ENCODE measurements at places on chromosomes 1 and 21.

GRCh38 chr21:41967708-41968107, 13.9 kb upstream of the C2CD2 start:
- no peak for DNase-seq

GRCh38 chr1:58136387-58136786, 410.1 kb downstream of the OMA1 start:
- DNase-seq: no peak

GRCh38 chr21:28633839-28634555, 358.7 kb downstream of the LTN1 start:
- peak; percentile 73 for DNase-seq

- no peak for DNase-seq
These were observed 50.6 kb downstream of the ROR1 start for GRCh38 chr1:63824451-63824850.

- no peak for DNase-seq
These were observed 134.6 kb downstream of the ADSS2 start for GRCh38 chr1:244316986-244317655.

DNA sequence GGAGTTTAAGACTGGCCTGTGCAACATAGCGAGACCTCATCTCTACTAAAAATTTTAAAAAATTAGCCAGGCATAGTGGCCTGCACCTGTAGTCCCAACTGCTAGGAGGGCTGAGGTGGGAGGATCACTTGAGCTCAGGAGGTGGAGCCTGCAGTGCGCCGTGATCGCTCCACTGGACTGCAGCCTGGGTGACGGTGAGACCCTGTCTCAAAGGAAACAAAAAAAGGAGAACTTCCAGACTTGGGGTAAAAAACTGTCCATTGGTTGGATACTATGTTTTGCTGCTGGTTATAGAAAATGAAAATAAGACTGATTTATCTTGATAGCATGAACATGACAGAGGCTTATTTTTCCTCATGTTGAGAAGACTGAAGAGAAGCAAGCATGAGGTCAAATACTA, 79.4 kb downstream of the WDR4 start:
- no peak for DNase-seq

GRCh38 chr1:181159451-181160140, 71.1 kb downstream of the IER5 start:
- DNase-seq: peak; percentile 36

- DNase-seq: peak; percentile 65
These were observed 40.5 kb upstream of the PAXBP1 start for GRCh38 chr21:32812035-32812434.

DNA sequence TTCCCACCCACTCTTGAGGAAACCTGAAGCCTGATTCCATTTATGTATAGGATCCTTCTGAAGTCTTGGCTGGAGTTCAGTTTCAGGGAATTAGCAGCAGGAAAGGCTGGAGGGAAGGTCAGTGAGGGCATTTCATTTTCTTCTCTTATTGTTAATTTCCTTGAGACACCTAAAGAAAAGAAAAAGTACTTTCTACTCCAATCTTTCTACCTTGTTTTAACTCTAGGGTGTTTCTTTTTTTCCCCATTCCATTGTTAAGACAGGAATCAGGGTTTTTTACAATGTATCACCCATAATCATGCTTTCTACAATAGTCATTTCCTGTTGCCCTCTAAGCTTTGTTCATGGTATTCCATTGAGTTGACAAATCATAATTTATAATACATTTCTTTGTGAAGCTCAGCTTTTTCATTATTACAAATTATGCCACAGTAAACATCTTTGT, 27.4 kb downstream of the SNRPE start:
- peak; percentile 75 for DNase-seq

- no peak for DNase-seq
These were observed 64.8 kb downstream of the DPT start for GRCh38 chr1:168664069-168664834.

DNA sequence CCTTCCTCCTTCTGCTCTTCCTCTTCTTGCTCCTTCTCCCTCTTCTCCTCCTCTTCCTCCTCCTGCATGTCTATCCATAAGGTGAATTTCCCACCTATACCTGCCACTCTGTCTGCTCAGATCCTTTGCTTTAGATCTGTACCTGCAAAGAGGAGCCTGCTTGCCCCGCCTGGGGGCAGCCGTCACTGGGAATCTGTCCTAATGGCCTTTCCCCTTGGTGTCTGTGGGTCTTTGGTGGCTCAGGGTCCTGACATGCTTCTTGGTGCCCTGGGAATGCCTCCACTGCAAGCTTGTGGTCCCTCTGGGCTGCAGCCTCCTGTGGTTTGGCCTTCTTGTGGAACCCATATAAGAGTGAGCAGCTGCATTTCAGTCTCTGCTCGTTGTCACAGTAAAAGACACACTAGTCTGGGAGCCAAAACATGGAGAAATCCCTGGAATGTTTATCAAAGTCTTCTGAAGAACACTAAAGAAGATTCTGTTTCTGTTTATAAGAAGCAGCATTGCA, 79.5 kb upstream of the CSF3R start:
- DNase-seq: no peak

GRCh38 chr1:43418858-43419257, 29.2 kb downstream of the SZT2 start:
- DNase-seq: no peak

DNA sequence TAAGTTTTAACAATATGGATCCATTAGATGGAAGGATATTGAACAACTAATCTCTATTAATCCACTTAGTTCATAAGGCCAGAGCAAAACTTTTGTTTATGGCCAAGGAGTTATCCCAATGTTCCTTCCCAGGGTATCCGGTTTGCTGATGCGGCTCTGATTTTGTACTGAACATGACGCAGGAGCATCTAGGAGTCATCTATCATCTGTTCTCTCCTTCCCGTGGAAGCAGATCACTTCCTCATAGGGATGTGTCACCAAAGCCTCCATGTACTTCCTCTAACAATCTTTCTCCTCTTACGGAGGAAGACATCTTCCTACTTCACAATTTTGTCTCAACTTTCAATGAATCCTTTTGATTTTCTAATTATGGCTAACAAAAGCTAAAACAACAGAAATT, 206.6 kb downstream of the APP start:
- DNase-seq: no peak

- no peak for DNase-seq
These were observed 20.7 kb upstream of the RBM34 start for GRCh38 chr1:235181561-235182245.

DNA sequence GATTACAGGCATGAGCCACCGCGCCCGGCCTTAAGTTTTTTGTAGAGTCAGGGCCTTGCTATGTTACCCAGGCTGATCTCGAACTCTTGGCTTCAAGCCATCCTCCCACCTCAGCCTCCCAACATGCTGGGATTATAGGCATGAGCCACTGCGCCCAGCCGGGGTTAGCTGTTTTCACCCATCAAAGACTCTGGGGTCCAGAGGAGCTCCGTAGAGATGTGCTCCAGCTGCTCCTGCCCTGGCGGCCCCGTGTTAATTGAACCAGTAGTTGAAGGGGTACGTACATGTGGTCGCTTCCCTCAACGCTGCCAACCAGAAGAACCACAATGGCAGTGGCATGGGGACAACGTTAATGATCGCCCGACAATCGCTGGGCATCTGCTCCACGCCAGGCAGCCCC, 72.0 kb downstream of the NPHP4 start:
- DNase-seq: no peak

DNA sequence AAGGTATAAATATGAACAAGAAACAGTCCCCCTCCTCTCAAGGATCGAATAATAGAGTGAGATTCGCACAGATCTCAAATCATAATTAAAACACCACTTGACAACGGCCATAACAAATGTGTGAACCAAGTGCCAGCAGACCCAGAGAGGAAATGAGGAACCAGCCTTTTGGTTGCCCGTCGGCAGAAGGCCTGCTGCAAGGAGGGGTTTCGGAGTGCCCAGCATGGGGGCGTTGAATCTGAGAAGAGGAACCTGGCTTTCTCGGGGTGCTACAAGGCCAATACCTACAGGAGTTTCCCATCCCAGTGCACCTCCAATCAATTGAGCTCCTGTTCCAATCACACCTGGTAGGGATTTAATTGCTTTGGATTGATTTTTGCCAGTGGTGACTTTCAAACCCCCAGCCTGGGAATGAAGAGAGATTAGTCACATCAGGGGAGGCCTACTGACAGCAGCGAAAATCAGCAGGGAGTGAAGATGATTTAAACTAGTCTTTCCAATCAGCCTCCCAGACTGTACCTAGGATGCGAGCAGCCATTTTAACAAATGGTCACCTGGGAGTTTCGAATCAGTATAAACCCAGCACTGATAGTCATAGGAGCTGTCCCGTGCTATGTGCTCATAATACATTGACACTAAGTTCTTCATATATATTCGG, 263.8 kb downstream of the KAZN start:
- no peak for DNase-seq

DNA sequence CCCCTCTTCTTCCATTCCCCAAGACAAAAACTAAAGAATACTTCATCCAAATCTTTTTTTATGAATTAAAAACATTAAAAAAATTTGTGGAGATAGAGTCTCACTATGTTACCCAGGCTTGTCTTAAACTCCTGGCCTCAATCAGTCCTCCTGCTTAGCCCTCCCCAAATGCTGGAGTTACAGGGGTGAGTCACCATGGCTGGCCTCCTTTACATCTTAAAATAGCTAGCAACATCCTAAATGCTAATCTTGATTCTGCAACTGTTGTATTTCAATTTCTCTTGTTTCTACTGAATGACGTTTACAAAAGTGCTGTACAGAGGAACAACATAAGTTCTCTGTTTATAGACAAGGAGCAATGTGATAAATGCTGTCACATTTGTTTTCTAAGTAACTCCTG, 483.5 kb downstream of the ADGRL2 start:
- no peak for DNase-seq

DNA sequence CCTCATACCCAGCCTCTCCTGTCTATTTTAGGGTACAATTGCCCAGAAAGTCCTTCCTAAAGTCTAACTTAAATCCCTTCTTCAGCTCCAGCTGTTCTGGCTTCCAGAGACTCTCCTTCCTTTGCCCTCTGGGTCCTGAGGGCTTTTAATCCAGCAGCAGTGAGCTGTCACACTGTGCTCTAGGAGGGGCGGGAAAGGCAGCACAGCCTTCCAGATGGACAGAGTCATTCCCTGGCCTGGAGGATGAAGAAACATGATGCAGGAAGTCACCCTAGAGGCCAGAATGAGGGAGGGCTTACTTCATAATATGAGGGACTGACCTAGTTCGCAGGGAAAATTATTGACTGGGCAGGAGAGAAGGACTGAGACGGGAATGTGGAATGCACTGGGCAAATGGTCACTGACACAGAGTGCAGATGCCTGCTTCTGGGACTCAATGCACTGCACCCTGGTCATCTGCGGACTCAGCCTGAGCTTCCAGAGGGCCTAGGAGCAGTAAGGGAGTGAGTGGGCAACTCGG, 1.3 kb downstream of the SH2D2A start:
- DNase-seq: peak; percentile 75

DNA sequence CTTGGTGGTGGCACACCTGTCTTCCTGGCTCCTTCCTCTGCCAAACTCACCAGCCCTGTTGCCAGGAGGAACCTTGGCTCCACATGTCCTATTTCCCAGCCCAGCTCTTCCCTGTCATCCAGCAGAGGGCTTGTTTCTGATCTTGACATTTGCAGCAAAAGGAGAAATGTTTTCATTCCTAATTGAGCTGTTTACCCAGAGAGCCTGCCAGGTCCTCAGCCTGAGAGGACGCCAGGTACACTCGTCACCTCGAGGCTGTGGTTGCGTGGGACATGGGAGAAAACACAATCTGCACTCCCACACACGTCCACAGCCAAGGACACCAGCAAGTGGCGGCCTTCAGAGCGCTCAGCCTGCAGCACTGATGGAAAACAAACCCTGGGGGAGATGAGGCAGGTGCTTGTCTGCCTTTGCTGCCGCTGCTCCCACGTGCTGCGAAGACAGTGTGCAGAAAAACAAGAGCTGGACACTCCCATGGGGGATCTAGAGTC, 132.8 kb upstream of the CD34 start:
- DNase-seq: no peak

- no peak for DNase-seq
These were observed 38.2 kb downstream of the ALG14 start for GRCh38 chr1:95034506-95034905.

GRCh38 chr1:30274173-30274970, 449.0 kb downstream of the MATN1 start:
- no peak for DNase-seq

DNA sequence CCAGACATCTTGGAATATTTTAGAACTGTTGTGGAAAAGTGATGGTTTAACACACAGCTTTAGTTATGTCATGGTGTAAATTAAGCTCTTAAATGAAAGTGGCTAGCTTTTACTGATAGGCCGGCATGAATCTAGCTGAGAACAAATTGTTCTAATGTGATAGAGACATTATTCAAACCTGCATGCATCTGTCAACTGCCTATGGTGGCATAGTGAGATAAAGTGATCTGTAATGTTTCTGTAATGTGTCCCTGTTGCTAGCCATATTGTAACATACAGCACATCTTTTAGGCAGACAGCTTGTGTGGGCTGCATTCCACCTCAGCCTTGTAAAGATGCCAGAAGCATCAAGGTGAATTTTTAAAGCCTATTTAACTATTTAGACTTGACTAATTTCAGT, 16.0 kb downstream of the LRIG2 start:
- no peak for DNase-seq

GRCh38 chr1:165387505-165387904, 31.0 kb upstream of the LMX1A start:
- peak; percentile 49 for DNase-seq

- no peak for DNase-seq
These were observed 164.1 kb upstream of the IGSF21 start for GRCh38 chr1:17943506-17943905.

GRCh38 chr1:201503397-201504176, 3.3 kb downstream of the CSRP1 start:
- DNase-seq: peak; percentile 97
